ENCODE measurements at places on chromosomes 12 and 14. TPM values are rescaled to one million over a fixed set of nuclear protein-coding genes. Genes with fewer than 3 reads are reported as not detected.

DNA sequence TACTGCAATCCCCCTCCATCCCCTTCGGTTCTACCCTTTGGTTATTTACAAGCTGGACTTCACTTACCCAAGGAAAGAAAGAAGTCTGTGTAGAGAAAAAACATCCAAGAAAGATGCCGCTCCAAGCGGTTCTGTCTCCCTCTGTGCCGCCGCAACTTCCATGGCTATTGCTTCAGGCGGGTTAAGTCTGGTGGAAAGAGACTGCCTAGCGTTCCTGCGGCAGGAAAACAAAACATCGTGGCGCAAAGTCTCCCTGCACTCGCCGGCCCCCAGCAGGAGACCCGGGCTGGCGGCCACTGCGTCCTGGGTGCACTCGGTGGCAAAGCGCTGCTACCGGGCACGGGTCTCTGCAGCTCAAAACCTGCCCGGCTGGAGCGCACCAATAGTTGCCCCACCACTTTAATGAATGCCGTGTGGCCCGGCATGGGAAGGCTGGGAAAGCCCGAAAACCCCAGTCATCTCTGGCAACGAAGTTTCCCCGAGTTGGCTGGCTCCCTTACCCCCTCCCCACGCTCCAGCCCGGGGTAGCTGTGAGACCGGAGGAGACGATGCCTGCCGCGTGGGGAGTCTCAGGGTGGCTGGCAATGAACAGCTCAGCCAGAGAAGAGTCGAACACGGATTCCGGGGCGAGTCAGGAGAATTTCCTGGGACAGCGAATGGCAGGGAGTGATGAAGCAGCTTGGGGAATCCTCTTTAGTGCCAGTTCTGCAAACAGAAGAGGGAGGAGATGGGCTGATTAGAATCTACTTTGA is 3.5 kb upstream of the KCNK10 start:
- DNase-seq, result no peak

DNA sequence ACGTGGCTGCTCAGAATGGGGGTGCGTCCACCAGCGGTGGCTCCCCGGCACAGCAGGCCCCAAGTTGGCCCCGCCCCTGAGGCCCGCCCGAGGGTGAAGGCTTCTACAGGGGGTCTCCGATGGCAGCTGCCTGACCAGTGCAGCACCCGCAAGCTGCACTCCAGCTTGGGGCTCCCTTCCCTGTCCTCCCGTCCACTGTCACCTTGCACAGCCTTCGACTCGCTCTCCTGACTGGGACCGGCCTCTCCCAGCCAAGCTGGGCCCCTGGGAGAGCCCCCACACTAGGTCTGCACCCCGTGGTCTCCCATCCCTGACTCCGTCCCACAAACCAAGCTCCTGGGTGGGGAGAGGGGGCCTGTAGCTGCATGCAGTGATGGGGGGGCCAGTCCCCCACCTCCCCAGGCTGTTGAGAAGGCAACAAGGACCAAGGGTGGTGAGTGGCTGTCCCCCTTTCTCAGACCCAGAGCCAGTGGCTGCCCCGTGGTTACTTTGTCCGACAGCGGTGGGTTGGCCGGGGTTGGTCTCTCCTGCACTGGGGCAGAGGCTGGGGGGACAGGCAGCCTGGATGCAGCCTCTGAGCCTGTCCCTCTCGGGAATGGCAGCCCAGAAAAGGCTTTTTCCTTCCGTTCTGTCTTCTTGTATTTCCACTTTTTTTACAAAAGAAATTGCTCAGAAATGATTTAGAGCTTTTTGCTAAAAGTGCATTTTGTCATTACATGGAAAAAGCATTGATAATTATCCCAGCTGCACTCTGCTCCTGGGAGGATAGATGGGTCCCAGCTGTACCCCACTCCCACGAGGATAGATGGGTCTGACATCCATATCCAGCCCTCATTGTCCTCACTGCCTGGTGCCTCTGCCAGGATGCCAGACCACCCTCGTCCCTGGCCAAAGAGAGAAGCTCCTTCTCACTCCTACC is 217.0 kb downstream of the KIF26A start:
- peak; percentile 59 for DNase-seq

GRCh38 chr14:64438181-64438841 is 27.0 kb upstream of the AKAP5 start:
- DNase-seq, result no peak

The SLC5A8 gene
- total RNA-seq, result not detected
